ENCODE measurements at places on chromosomes 12 and 14. TPM values are rescaled to one million over a fixed set of nuclear protein-coding genes. Genes with fewer than 3 reads are reported as not detected.

The ACIN1 gene
- 77.6 TPM for total RNA-seq

The TGM1 gene
- 0.35 TPM for total RNA-seq

The PRKCH gene
- 13.3 TPM for total RNA-seq

The IL23A gene
- not detected for total RNA-seq

The NRL gene
- 0.29 TPM for total RNA-seq

The PRH2 gene
- not detected for total RNA-seq

The TPH2 gene
- not detected for total RNA-seq

The PTPRB gene
- total RNA-seq = not detected

The CCDC60 gene
- total RNA-seq = not detected

The ZFHX2 gene
- 1.9 TPM for total RNA-seq

The POLE gene
- 15.9 TPM for total RNA-seq

The AICDA gene
- total RNA-seq = not detected

The MAP1LC3B2 gene
- total RNA-seq = 0.53 TPM

The OAS2 gene
- total RNA-seq = 1.2 TPM

The TBC1D30 gene
- total RNA-seq = 0.35 TPM

The CPM gene
- 34.0 TPM for total RNA-seq

The SSPN gene
- total RNA-seq = 10.1 TPM

The CAPZA3 gene
- not detected for total RNA-seq

The TMED8 gene
- 3.2 TPM for total RNA-seq

The STON2 gene
- total RNA-seq = not detected

The CCDC198 gene
- not detected for total RNA-seq

The TSPAN19 gene
- not detected for total RNA-seq

The CD163 gene
- not detected for total RNA-seq

The ITGB7 gene
- total RNA-seq = not detected

The PRPH gene
- not detected for total RNA-seq

The CFAP251 gene
- total RNA-seq = 2.0 TPM

The CMKLR1 gene
- total RNA-seq = not detected
